Activated T-helper 1 cell treated with anti-CD3 and anti-CD28 coated beads, Interleukin-2, amount 50 U/mL, for 16 hours (primary cell): ENCODE measurements at places on chromosomes 1 and 21.

DNA sequence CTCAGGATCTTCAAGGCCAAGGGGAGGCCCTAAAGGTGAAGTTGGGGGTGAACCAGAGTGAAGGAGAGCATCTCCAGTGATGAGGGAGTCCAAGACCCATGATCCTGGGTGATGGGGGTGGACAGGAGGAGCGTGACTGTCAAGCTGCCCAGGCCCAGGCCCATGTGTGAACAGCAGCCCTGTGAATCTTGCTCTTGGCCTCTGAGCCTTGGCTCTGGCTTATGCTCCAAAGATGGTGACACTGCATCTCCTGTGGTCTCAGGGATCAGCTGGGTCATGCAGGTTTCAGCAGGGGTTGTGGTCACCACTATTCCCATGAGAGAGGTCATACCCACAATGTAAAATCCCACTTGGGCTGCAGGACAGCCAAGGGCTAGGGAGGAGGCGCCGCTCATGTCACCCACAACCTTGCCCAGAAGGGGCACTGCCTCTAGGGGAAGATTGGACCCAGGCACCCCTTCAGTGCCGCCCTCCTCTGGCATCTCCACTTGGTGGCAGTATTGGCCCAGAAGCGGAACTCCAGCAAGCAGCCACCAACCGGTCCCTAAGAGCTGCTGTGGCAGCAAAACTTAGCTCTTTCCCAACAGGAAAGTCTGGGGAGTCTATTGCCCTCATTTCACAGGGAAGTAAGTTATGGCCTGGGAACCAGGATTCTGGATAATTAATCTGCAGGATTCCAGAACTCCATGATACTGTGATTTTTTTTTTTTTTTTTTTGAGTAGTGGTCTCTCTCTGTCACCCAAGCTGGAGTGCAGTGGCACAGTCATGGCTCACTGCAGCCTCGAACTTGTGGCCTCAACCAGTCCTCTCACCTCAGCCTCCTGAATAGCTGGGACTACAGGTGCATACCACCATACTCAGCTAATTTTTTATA is 7.5 kb upstream of the WNT3A start:
- DNase-seq: peak; percentile 34

- no peak for DNase-seq
Measured at GRCh38 chr1:87141556-87141955, 187.1 kb upstream of the LMO4 start.

- DNase-seq: no peak
Measured at GRCh38 chr1:153087652-153088051, 6.7 kb downstream of the SPRR2E start.

DNA sequence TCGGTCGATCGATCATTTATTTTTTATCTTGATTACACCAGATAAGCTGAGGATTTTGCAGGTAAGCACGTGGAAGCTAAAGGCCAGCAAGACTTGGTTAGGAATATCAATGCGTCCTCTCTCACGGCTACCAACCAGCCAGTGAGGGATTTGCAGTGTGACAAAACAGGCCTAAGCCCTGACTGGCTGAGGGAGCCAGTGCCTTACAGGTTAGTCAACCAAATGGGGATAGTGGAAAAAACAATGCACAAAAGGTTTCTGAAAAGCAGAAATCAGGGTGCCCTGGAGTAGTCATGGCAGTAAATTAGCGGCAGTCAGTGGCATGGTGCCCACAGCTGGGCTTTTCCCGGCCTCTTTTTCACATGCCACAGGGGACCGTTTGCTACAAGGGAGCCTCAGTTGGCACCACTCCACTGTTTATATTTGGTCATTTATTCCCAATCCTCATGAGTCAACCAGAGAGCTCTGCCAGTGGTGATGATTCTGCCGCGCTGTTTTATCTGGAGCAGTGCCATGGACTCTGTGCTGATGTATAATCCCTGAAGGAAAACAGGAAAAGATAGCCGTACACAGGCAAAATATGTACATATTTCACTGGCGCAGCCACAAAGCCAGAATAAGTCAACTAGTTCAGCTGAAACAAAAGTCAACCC is 167.6 kb downstream of the RHOU start:
- no peak for DNase-seq
